ENCODE measurements at places on chromosomes 3 and 15. TPM values are rescaled to one million over a fixed set of nuclear protein-coding genes. Genes with fewer than 3 reads are reported as not detected.

Gene ALPK3
- under 0.01 TPM for total RNA-seq

Gene SYNPR
- not detected for total RNA-seq

Gene PPP2R3A
- 10.4 TPM for total RNA-seq

Gene NPAP1
- not detected for total RNA-seq

Gene KNG1
- not detected for total RNA-seq

Gene ISLR2
- total RNA-seq, result not detected

All from myometrial cell (primary cell).